ENCODE measurements at places on chromosomes 4 and X. TPM values are rescaled to one million over a fixed set of nuclear protein-coding genes. Genes with fewer than 3 reads are reported as not detected.

The ENOX2 gene
- 8.2 TPM for total RNA-seq

DNA sequence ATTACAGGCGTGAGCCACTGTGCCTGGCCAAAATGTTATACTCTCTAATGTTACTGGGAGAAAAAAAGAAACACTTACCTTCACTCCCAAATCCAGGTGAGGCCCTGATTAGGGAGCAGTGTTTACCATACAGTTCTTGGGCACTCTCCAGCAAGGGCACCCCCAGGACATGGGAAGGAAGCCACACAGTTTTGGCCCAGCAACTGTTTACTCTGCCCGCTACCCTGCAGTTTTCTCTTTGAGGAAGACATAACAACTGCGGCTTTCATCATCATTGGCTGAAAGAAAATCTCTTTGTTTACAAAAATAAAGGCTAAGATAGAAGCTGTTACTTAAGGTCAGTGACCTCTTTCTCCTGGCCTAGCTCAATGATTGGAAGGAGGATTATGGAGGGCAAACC, 145.5 kb upstream of the DUSP21 start:
- DNase-seq: no peak

GRCh38 chrX:119790977-119791436, 423 bp downstream of the RPL39 start:
- DNase-seq: no peak

GRCh38 chr4:17008834-17009345, 110.4 kb upstream of the LDB2 start:
- DNase-seq: no peak

The PF4V1 gene
- total RNA-seq: not detected

The CABS1 gene
- not detected for total RNA-seq

- DNase-seq: no peak
These were observed 232.3 kb downstream of the PABPC4L start for GRCh38 chr4:133969202-133969848.

DNA sequence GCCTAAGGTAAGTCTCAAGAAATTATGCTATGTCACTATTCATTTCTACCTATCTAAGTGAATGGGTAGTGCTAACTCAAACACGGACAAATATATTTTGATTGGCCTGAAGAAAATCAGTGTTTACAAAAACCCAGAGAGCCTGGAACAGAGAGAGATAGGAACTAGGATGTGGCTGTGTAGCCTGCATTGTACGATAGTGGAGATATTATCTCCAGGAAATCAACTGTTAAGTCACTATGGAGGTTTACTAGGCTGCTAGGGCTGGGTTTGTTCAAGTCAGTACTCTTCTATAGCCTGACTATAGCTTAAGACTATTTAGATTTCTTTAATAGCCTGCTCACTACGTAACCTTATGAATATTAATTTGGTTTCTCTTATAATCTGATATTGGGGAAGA, 127.9 kb downstream of the TACR3 start:
- no peak for DNase-seq

DNA sequence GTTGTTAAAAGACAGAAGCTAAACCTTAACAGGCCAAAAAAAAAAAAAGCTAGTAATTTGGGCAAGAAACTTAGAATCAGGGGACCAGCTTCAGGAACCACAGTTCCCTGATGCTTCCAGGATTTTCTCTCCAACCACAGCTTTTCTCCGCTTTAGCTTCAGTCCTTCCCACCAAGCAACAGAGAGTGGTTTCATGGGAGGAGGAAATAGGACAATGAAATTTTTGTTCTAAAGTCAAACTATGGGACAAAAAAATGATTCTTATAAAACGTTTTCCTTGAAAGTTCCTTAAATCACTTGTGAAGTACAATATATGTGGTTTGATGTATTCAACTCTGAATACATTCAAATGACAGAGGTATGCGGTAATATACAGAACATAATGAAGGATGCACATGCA, 71.0 kb upstream of the DHX15 start:
- DNase-seq: no peak

- no peak for DNase-seq
These were observed 20.4 kb downstream of the SLC25A53 start for GRCh38 chrX:104136241-104137019.

The PABPC1L2B gene
- total RNA-seq: not detected

GRCh38 chrX:76253432-76253831, 80.6 kb downstream of the PBDC1 start:
- no peak for DNase-seq

The GAGE13 gene
- not detected for total RNA-seq

The CWH43 gene
- 39.8 TPM for total RNA-seq

DNA sequence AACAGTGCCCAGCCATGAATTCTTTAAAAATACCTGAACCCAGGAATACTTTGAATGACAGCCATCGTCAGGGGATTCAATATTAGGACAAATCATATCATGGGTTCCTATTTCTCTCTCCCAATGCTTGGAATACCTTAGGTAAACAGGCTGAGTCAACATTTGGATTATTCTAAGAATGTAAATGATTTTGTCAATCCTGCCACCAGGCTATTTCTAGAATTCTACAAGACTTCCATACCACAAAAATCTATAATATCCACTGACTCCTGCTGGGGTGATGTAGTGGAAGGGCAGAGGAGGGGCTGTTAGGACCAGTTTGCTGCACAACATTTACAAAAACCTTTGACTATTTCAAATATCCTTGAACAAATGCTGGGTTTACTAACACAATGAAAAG, 65.2 kb downstream of the IGFBP7 start:
- no peak for DNase-seq

GRCh38 chr4:164402554-164402953, 351.4 kb upstream of the SMIM31 start:
- DNase-seq: no peak

The CCKAR gene
- total RNA-seq: not detected

DNA sequence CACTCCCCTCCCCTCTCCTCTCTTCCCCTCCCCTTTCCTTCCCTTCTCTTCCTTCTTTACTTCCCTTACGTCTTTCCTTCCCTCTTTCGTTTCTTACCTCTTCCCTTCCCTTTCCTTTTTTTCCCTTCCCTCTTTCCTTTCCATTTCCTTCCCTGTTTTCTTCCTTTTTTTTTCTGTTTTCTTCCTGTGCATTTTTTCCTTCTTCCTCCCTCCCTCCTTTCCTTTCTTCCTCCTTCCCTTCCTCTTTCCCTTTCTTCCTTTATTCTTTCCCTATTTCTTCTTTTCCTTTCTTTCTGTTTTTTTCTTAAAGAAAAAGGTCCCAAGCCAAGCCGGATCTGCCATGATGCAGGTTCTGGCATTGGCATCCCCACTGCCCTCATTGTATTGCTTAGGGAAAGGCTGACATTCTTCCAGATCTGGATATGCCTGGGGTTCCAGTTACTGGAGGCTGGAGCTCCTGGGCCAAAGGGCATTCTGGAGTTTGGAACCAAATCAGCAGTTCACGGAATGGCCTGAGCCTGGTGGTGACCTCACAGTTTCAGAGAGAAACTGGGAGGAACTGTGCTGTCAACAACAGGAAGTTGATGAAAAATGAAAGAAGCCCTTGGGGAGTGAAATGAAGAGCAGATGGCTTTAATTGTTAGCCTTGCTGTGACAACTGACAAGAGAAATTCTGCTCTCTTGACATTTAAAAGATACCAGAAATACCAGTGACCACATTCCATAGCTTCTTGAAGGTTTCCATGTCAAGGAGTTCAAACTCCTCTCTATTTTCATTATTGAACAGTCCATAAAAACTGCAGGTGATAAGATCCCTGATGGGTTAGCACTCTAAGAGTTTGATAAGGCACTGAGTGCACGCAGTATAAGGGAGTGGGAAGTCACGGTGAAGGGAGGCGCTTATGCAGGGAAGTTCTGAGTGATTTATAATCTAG, 622.1 kb downstream of the SPRY1 start:
- no peak for DNase-seq

DNA sequence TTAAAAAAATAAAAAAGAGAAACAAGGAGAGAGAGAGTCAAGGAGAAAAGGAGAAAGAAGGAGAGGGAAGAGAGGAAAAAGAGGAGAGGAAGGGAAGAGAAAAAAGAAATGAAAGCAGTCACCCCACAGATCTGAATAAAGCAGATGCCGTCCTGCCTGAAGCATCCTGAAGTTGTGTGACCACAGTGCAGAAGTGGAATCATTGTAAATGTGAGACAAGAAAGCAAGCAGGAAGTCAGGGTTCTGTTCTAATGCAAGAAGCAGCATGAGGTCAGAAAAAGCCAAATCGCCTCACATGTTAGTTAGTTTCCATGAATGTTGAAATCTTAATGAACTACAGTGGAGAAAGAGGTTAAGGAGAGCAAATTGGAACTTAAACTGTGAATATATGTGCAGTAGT, 692.5 kb downstream of the CENPC start:
- no peak for DNase-seq

GRCh38 chr4:149751174-149751573, 64.5 kb downstream of the IQCM start:
- no peak for DNase-seq

DNA sequence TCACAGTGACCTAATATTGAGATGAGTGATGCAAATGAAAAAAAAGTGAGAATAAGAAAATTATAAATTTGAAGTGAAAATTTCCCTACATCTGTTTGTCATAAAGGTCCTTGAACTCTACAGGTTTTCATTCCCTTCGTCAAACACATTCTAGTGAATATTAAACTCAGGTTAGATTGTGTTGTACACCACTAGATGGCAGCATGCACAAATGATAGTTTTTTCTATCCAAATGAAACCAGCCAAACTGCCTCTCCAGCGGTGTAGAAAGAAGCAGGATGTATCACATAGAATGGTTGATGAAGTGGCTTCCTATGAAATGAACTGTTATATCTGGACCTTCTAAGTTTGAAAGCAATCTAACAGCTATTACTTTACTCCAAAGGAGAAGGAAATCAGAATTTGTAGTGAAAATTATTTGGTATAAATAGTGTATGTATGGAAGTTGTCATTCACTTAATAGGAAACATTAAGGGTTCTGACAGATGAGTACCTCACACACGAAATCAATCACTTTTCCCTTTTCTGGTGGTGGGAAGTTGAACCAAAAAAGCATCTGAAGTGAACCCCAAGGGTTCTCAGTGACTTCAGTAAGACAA, 382.7 kb downstream of the UNC5C start:
- peak; percentile 53 for DNase-seq

DNA sequence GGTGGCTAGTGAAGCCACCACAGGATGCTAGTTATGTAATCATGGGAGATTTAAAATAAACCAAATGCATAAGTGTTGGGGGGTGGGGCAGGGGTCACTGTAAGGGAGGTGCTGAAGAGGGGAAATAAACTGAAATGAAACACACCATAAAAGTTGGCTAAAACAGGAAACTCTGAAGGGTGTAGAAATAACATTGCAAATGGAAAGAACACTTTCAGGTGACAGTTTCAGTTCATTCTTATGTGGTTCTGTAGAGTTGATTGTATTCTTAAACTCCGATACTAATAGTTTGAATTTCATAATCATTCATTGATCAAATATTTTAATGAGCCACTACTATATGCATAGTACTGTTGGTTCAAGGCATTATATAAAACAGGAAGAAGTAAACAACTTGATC, 80.1 kb downstream of the HDAC8 start:
- DNase-seq: no peak

GRCh38 chr4:6663596-6664393, 23.3 kb downstream of the MRFAP1 start:
- DNase-seq: no peak

DNA sequence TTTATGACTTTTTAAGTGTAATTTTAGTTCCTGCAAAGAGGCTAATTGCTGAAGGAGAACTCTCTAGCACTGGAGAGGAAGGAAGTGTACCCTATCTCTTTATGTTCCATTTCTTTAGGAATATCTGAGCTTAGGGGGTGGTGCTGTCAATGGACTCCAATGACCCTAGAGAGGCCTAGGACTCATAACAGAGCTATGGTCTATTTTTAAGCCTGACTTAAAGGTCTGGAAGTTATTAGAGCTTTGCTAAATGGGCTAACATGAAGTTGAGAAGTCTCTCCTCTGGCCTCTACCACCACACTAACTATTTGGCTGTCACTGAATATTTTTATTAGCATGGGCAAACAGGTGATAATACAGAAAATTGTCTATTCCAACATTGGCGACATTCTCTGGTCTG, 152.2 kb downstream of the SPATA18 start:
- no peak for DNase-seq

DNA sequence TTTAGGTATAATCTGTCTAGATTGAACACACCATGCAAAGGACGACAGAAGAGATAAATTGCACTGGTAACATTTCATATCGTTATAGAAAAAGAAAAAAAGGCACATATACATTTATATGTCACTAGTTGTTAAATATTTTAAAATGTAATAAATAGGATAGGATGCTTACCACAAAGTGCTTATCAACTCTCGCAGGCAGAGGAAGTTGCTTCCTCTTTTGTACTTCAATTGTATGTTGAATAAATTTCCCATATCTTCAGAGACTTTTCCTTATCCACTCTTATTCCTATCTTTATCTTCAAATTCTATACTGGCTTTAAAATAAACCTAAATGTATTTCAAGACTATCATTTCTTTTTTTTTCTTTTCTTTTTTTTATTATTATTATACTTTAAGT, 163.3 kb upstream of the SPOCK3 start:
- DNase-seq: no peak

GRCh38 chrX:32591589-32591988, 619.8 kb downstream of the DMD start:
- no peak for DNase-seq

DNA sequence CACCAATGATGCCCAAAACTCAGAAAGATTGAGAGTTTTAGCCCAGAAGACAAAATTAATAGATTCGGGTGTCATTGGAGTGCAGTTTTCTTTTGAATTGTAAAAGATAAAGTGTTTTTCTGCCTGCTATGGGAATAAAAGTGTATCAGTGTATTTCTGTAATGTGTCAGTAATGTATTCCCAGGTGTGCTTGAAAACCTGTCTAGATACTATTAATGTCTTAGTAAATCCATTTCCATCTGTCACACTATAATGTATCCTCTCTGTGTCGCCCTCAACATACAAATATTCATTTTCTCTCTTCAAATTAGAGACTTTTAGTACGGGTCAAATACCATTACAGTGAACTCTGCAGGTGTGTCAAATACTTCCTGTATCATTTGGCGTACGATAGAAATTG, 43.5 kb upstream of the ARX start:
- no peak for DNase-seq

DNA sequence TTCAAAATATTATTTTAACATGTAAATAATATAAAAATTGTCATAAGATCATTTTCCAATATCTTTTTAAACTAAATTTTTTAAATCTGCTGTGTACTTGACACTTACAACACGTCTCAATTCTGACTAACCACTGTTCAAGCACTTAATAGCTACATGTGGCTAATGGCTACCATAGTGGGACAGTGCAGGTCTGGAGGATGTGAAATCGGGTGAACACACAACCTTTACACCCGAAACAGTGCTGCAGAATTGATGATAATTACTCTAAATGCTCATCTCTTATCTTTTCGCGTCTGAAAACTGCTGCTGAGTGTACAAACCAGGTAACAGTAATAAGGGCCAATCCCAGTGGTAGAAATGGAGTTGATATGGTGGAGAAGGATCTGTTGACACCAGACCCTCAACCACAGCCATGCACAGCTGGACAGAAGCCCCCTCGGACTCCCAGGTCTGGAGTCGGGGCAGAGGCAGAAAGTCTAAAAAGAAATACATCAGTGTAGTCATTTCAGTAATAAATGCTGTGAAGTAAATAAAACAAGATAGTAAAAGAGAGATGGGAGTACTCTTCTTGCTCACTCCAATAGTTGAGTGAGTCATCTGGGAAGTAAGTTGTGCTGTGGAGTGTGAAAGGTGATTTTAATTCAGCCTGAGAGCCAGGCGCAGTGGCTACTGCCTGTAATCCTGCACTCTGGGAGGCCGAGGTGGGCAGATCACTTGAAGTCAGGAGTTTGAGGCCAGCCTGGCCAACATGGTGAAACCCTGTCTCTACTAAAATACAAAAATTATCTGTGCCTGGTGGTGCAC, 150.0 kb downstream of the CBR4 start:
- no peak for DNase-seq
